Activated T-cell treated with anti-CD3 and anti-CD28 coated beads, Interleukin-2, amount 50 U/mL, for 1 hour (primary cell): ENCODE measurements at places on chromosomes 12 and 14.
A peak's percentile ranks its signal among the peaks of the same experiment; 100 is the strongest.

DNA sequence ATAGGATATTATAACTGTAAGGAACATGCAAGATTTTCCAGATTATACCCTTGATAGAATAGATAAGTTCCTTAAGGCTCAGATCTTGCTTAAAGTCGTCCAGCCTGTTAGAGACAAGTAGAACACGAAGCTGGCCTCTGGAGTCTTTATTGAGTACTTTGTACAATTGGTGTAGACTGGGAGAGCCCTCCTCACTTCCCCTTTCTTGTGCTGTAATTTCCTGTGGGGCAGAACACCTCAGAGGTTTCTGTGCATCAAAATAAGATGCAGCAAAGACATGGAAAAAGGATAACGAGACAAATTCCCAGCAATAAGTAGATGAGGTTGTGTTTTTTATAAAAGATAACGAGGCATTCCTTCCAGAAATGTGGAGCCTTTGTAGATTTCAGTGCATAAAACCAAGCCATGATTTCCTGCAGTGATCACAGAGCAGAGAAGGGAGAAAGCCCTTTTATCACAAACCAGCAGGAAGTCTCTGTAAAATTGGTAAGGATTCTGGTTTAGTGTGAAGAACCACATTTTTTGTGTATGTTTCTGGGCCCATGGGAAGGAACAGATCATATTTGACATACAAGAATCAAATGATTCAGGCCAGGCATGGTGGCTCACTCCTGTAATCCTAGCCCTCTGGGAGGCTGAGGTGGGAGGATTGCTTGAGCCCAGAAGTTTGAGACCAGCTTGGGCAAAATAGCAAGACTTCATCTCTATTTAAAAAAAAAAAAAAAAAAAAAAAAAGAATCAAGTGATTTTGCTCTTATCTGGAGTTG, 18.0 kb downstream of the GPRC5A start:
- no peak for DNase-seq

- DNase-seq: peak; percentile 34
These were observed 21.4 kb upstream of the NCOR2 start for GRCh38 chr12:124588751-124589267.

DNA sequence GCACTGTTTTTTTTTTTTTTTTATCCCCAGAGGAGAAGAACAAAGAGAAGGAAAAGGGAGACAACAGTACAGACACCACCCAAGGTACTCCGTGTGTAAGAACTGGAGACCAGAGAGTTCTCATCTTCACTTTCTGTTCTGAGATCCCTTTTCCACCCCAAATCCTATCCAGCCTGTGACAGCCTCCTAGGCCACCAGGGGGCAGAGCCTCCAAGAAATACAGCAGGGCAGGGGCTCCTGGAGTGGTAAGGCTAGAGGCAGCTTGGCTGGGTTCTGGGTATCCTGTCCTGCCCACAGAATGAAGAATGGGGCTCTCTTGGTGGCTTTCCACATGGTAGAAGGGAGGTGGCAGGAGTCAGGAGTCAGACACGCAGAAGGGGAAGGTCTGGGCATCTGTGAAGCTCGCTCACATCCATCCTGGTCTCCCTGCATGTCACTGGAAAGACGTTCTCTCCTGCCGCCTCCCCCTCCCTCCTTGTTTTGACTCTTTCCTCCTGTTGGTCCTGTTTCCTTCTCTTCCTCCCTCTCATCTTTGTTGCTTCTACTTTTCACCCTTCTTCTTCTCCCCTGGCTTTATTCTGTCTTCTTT, 12.0 kb downstream of the CLSTN3 start:
- DNase-seq: peak; percentile 61

GRCh38 chr12:51077930-51078329, 5.5 kb downstream of the CSRNP2 start:
- DNase-seq: no peak

DNA sequence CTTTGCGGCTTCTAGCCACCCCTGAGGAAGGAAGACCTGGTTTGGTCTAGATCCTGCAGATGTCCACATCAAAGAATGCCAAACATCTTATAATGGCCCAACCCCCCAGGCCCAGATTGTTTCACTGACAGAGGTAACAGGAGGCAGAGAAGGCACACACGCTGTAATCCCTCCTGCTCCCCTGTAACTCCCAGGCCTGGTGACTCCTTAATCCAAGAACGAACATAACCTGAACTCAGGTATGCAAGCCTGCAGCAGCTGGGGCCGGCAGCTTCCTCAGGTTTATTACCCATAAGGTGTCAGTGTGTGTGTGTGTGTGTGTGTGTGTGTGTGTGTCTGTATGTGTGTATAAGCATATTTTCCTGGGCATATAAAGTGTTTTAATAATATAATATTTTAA, 52.7 kb downstream of the ERH start:
- no peak for DNase-seq

GRCh38 chr12:71440345-71440762, 756 bp downstream of the LGR5 start:
- DNase-seq: no peak

DNA sequence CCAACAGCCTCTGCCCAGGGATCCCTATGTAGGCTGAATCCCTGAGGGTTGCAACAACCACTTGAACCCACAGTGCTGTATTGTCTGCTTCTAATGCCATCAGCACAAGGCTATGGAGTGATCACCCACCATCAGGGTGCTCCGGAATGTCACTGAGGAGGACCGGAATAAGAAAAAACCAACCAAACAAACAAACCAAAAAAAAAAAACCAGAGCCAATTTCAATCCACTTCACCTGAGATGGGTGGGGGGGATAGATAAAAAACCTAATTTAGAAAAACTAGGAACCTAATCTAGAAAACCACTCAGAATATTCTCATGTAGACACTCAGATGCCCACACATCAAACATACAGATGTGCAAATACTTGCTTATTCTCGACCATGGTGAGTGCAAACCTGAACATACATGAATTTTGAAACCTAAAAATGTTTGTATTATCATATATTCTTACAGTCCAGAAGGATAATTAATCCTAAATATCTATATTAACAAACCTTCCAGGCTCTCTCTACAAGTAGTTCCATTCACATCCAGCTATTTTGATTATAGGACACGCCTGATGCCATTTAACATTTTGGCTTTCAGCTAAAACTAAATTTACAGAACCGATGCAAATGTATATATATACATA, 3.7 kb downstream of the TBX5 start:
- no peak for DNase-seq

DNA sequence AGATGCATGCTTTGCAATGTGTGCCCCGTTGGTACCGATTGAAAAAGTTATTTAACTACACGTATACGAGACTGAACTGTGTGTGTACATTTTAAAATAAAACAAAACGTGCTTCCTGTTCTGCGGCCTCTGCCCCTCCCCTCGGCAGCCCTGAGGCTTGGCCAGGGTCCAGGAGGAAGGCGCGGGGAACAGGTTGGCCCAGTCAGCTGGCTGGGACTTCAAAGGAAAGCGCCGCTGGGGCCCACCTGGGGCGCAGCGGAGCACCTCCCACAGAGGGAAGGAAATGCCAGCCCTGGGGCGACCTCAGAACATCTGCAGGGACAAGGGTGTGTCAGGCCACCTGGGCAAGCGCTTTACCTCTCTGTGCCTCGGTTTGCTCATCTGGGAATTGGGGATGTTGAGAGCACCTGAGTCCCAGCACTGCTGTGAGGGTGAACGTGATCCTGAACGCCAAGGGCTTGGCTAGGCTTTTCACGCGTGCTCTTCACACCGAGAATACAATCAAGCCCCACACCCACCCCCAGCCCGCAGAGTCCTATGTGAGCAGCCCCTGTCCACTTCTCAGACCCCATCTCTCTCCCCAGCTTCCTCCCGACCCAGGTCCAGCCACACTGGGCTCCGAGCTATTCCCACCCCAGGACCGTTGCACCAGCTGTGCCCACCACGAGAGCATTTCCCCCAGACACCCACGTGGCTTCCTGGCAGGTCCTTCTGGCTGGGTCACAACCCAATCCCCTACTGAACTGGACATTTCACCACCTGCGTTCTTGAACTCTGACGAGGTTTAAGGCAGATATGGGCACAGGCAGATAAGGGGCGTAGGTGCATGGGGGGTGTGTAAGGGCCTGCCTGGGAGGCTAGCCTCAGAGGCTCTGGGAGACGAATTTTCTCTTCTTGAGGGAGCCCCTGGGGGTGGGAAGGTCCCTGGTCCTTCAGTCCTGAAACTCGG, 41.9 kb upstream of the NCOR2 start:
- DNase-seq: peak; percentile 85

GRCh38 chr12:107057071-107057834, 36.1 kb downstream of the CRY1 start:
- DNase-seq: no peak

DNA sequence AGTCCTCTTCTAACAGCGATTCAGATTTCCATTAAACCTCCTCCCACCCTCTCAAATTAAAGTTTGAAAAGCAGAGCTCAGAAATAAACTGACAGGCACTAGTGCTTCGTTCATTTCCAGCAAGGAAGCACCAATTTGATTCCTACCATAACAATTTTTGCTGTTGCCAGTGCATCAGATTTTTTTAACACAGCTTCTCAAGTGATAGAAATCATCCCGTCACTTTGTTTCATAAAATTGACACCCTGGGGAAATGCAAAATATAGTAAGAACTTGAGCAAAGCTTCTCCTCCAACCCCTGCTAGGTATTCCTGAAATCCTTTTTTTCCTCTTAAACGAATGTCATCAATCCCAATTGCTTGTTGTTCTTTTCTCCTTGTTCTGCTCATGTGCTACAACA, 332.1 kb downstream of the FOXG1 start:
- DNase-seq: no peak

DNA sequence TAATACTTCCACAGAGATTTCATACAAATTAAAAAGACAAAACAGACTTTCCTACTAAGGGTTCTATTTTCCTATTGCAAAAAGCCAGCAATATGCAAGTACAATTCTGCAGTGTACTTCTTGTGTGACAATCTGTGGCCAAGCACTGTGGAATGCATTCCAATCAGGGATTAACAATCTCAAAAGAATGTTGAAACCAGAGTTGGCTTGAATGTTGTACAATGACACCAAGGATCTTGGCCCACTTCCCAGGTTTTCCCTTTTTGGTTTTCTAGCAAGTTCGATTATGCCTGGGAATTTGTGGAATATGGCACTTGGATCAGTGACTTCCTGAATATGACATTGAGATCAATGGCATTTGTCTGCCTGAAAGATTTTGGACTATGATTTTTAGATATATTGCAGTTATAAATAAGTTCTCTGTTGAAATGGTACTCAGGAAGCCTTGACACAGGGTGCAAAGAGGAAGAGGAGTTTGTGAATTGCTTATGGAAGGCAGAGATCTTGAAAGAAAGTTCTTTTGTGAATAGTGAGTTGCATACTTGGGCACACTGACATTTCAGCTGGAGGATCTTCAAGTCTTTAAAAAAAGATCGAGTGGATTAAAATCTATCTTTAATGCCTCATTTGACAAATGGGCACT, 81.4 kb upstream of the FERMT2 start:
- no peak for DNase-seq

- no peak for DNase-seq
These were observed 376.0 kb downstream of the C12orf75 start for GRCh38 chr12:105706321-105706972.

GRCh38 chr14:23622990-23623389, 13.2 kb upstream of the DHRS2 start:
- DNase-seq: no peak

DNA sequence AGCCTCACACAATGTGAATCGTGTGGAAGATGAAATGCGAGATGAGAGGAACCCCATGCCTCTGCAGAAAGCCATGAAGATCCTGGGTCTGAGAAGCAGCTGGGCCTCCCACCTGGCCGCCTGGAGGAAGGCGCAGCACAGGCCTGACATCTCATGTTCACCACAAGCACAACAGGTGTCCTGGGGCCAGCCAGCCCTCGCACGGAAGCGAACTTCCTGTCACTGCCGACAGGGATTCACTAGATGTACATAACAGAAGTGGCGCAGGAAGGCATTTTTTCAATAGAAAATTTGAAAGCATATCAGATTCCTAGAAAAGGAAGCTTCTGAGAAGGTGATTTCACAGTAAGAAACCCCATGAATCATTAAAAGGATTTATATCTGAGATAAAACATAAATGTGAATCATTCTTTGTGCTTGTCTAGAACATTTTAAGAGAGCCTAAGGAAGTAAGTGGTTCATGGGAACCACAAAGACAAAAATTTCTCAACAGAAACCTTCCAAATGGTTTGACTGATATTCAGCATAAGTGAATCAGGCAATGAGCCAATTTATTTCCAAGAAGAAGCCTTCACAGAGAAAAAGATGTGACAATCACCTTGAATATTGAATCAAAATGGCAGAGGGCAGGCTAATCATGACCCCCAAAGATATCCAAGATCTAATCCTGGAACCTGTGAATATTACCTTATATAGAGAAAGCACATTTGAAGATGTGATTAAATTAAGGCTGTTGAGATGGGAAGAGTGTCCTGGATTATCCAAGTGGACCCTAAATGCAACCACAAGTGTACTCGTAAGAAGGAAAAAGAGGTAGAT, 311.9 kb downstream of the DUSP6 start:
- peak; percentile 66 for DNase-seq

- DNase-seq: peak; percentile 50
These were observed at the start of gene CDKL1 for GRCh38 chr14:50396631-50397389. TSS of gene CDKL1 (minus strand) at chr14:50396881. CDS start at chr14:50395868, 1,013 bp downstream.

- DNase-seq: no peak
These were observed 52.6 kb upstream of the NID2 start for GRCh38 chr14:52121441-52121840.

DNA sequence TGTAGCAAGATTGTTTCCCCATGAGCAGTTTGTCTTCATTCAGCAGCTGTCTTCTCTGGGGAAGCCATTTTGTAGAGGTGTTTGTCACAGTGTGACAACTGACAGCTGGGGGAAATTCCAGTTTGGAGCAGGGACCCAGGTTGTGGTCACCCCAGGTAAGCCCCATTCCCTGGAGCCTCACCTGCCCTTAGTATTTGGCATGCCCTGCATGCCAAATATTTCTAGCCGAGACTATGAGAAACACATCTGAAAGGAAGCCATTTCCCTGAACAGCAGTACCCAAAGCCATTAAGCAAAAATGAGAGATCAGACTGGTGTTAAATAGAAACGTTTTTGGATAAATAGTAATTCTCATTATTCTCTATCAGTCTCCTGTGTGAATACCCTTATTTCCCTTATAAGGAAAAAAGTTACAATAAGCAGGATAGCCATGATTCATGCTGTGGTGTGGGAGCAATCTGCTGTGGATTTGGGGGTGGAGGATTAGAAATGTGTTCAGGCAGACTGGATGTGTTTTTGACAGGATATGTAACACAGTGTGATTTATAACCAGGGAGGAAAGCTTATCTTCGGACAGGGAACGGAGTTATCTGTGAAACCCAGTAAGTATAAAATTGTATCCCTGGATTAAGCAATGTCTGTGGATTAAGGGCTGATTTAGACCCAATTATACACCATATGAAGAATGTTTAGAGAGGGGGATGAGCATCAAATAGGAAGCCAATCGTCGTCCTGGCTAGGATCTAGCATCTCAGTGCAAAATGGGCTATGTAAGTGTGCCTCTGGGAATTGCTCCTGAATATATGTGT, 68.9 kb downstream of the DAD1 start:
- no peak for DNase-seq

GRCh38 chr14:36513451-36514277, 6.4 kb downstream of the NKX2-1 start:
- DNase-seq: no peak

- peak; percentile 20 for DNase-seq
These were observed 21.8 kb upstream of the RNU6-8 start for GRCh38 chr14:32224737-32225377.

- no peak for DNase-seq
These were observed 3.0 kb downstream of the ARG2 start for GRCh38 chr14:67622675-67623074.
